ENCODE measurements at places on chromosomes 6 and 20.

DNA sequence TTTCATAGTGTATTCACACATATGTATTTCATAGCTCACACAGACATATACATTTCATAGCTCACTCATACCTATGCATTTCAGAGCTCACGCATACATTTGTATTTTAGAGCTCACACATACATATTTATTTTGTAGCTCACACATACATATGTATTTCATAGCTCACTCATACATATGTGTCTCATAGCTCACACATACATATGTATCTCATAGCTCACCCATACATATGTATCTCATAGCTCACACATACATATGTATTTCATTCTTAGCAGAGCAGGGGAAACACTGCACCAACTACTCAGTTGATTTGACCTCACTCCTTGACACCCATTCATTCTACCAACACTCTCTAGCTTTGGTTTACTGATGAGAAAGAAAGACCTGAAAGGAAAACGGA lies 713.6 kb downstream of the QKI start:
- DNase-seq = no peak

GRCh38 chr6:159692303-159693127 lies 526 bp downstream of the SOD2 start:
- no peak for DNase-seq

DNA sequence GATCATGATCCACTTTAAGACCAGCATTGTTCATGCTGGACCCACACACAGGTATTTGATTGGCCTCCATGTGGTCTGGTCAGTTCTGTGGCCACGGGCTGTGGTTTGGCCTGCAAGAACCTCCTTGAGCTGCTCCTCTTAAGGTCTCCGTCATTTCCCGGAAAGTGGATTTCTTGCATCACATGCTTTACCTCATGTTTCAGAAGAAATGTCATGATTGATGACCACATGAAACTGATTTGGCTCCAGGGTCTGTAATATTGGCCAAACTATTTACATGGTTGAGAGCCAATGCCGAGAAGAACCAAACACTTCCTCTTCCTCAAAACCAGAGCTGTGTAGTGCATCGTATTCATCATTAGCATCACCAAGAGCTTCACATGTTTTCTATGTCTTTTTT lies 13.2 kb upstream of the RSPH3 start:
- no peak for DNase-seq

DNA sequence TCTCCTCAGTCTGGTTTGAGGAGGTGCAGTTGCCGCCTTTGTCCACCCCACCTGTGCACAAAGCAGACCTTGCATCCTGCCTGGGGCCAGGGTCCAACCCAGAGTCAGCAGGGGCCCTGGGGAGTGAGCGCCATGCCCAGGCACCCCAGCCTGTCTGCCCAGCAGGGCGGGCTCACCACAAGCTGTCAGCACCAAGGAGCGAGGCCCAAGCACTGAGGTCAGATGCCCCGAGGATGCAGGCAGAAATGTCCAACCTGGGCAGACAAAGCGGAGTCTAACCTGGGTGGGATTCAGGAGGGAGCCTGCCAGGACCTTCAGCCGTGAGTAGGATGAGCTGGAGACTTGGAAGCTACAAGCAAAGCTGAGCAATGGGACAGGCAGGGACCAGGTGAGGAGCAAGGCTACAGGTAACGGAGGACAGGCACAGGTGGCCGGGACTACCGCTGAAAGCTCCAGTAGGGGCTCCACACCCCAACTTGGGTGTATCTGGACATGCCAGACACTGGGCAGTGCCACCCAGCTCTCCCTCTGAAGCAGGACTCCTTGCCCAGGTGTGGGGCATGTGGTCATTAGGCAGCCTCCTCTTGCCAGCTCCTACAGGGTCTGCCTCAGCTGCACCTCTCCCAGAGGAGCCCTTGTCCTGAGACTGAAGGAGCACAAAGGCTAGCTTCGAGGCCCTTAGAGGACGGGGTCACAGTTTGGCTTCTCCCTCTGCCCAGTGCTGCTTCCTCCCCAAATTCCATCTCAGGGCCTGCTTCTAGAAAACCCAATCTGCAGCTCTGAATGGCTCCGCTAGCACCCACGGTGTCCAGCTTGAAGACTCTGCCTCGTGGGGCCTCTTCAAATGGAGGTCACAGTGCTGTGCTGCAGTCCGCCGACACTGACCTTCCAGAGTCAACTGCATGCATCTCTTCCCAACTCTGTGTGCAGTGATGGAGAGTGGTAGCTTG lies 210.6 kb upstream of the CDYL start:
- DNase-seq = no peak

GRCh38 chr20:38751360-38751976 lies 3.2 kb downstream of the ACTR5 start:
- DNase-seq = no peak

DNA sequence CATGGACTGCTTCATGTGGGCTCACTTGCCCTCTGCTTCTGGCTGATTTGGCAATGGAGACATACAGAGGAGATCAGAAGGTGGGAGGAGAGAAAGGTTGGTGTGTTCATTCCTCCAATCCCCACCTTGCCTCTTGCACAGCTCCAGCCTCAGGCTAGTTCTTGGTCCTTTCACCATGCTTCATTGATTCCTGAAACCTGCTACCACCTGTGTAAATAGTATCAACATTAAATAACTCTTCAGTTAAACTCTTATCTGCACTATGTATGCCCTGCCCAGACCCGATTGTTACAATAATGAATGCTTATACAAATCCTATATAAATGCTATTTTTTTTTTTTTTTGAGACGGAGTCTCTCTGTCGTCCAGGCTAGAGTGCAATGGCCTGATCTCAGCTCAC lies 174.5 kb downstream of the CD83 start:
- DNase-seq = no peak

DNA sequence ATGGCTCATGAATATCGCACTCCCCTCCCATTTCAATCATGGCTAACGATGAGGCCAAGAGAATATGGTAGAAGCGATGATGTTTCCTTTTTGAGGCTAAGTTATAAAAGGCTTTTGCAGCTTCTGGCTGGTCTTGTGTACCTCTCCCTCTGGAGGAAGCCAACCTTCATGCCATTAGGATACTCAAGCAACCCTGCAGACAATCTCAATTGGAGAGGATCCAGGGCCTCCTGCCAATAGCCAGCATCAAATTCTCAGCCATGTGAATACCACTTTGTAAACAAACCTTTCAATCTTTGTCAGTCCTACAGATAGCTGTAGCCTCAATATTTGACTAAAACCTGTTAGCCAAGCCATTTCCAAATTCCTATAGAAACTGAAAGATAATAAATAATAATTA lies 738.4 kb downstream of the KIF16B start:
- DNase-seq = no peak

DNA sequence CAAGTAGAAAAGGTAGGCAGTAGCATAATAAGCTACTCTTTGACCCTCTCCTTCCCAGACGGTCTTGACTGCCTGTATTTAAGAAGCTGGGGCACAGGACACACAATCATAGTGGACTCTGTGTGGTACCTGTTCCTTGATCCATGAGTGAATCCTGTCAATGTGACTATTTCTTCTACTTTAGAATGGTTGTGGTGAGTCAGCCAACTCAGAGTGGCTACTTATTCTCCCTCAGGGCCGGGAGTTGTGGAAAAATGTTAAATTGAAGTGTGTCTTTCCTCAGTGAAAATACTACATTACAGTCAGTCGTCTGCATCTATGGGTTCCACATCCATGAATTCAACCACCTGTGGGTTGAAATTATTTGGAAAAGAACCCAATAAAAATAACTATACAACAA lies 30.8 kb upstream of the PREP start:
- DNase-seq = no peak

- no peak for DNase-seq
Measured at GRCh38 chr20:11117808-11118528, 444.2 kb upstream of the JAG1 start.

- no peak for DNase-seq
Measured at GRCh38 chr20:49324306-49324705, 46.4 kb upstream of the ZNFX1 start.

DNA sequence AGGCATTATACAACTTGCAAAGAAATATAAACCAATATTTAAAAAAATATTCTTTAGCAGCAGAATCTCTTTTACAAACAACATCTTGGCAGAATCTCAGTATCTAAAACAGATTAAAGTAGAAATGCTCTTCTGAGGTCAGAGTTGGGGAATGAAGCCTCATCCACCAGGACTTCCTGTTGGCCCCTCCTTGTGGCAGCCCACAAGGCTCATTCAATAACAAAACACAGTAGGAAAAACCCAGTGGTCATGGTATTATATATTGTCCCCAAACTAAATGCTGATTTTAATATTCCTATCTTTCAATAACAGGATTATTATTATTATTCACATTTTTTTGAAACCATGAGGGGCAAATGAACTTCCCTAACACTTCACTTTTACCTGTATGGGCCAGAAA lies 368.6 kb downstream of the BTBD9 start:
- no peak for DNase-seq

DNA sequence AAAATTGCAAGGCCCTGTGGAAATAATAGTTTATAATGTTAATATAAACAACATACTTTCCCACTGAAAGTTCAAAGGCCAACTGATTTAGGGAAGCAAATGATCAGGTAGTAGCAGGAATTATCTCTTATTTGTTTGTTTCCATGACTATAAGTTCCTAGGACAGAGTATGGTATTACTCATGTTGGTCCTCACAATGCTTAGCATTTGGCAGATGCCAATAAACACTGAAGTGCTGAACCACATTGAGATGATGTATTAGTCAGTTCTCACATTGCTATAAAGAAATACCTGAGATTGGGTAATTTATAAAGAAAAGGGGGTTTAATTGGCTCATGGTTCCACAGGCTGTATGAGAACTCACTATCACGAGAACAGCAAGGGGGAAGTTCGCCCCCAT lies 129.6 kb upstream of the NUP153 start:
- DNase-seq = no peak

GRCh38 chr6:17475606-17476244 lies 82.3 kb downstream of the CAP2 start:
- no peak for DNase-seq

DNA sequence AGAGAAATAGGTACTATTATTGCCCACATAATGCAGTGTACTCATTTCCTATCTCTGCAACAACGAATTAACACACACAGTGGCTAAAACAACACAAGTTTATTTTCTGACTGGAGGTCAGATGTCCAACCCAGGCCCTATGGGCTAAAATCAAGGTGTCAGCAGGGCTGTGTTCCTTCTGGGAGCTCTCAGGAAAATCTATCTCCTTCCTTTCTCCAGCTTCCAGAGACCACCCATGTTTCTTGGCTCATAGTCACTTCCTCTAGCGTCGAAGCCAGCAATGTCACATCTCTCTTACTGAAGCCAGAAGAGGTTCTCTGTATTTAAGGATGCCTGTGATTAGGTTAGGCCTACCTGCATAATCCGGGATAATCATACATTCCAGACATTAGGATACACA lies 60.9 kb upstream of the TOP1 start:
- no peak for DNase-seq

DNA sequence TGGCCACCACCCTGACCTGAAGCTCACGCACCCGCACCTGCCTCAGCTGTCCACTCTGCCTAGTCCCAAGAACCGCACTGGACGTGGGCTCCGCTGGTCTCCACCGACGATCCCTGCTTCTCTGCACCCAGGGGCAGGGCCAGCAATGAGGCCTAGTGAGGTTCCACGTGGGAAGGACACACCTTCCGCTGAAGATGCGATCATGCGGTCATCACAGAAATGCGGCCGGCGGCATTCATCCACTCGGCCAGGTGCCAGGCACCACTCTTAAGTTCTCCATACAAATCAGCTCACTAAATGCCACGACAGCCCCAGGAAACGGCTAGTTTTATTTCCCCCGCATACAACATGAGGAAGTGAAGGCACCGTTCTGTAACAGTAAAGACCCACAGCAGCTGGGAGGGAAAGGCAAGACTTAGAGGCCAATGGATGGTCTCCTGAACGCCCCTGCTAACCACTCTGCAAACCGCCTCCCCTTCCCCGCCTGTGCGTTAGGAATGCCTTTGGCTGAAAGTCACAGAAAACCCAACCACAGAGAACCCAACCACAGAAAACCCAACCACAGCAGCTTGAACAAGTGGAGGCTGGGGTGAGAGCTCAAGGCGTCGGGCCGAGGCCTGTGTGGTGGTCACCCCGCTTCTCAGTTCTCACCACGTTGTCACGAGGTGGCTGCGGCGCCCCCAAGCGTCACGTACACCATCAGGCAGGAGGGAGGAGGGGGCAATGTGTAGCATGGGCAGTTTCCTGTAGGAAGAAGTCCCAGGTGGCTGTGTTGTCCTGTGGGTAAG lies 204.4 kb downstream of the TAF4 start:
- no peak for DNase-seq

- no peak for DNase-seq
Measured at GRCh38 chr6:26354162-26354561, 10.8 kb upstream of the BTN3A2 start.

DNA sequence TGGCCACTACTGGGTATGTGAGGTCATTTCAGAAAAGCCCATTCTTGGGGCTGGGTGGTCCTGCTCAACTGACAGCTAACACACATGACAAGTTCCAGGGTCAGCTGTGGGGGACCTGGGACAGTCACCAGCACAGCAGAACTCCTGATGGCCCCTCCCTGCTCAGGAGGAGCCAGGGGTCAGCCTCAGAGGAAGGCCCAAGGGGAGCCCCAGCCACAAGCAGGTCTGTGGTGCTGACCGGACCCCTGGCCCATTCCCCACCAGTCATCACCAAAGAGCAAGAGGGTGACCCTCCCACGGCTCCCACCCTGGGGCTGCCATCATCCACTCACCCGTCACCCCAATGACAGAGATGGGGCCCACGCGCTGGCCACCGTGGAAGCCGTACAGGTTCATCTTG lies 18.0 kb downstream of the CYP21A2 start:
- DNase-seq = no peak

GRCh38 chr6:19665613-19665909 lies 171.6 kb upstream of the ID4 start:
- no peak for DNase-seq

DNA sequence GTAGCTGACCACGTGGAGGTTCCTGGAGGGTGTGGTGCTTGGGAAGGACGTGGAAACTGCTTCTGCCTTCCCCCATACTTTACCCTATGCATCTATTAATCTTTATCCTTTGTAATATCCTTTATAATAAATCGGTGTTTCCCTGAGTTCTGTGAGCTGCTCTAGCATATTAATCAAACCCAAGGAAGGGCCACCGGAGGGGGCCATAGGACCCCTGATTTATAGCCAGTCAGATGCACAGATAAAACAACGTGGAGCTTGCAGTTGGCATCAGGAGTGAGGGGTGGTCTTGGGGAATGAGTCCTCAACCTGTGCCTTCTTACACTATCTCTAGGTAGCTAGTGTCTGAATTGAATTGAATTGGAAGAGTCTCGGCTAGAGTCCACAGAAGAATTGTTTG lies 36.5 kb upstream of the TFAP2A start:
- DNase-seq = no peak

GRCh38 chr6:139316622-139317317 lies 25.0 kb upstream of the TXLNB start:
- no peak for DNase-seq

DNA sequence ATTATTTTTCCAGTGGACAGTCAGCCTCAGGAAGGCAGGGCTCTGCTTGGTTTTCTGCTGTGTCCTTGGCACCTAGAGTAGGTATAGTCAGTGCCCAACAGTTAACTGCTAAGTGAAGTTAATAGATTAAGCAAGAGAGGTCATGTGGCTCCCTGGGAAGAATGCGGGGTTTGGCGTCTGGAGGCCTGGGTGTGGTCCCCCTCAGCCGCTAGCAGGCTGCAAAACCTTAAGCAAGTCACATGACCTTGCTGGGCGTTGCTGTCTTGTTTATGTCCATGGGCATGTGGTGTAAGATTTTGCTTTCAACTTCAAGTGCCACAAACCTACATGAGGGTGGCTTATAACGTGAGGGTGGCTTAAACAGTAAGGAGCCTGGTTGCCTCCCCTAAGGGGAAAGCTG lies 75.5 kb upstream of the SCP2D1 start:
- no peak for DNase-seq

GRCh38 chr6:35599761-35600658 lies 87.3 kb upstream of the TULP1 start:
- no peak for DNase-seq
